Activated CD4-positive, alpha-beta T cell treated with anti-CD3 and anti-CD28 coated beads, Interleukin-2, amount 50 U/mL, for 1 hour (primary cell): ENCODE measurements at places on chromosomes 7 and 10.

GRCh38 chr7:157432957-157433576 lies 96.3 kb downstream of the DNAJB6 start:
- peak; percentile 67 for DNase-seq

DNA sequence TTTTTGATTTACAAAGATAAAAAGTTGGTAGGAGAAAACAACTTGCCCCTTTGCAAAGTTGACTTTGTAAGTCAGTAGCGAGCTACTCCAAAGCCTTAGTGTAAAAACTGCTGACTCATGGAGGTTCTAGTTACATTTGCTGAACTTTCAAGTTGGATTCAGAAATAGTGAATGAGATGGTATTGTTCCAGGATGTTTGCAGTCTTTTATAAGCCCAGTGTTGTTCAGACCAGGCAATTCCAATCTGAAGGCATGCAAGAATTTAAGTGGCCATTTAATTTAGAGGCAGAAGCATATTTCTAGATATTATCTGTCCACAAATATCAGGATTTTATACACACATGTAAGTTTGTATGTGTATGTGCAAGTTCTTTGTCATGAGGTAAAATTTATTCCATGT lies 21.6 kb downstream of the TES start:
- DNase-seq, result no peak

GRCh38 chr7:73342645-73343044 lies 14.7 kb downstream of the FKBP6 start:
- DNase-seq, result no peak

GRCh38 chr10:86024281-86025041 lies 342.1 kb downstream of the GRID1 start:
- DNase-seq, result no peak

DNA sequence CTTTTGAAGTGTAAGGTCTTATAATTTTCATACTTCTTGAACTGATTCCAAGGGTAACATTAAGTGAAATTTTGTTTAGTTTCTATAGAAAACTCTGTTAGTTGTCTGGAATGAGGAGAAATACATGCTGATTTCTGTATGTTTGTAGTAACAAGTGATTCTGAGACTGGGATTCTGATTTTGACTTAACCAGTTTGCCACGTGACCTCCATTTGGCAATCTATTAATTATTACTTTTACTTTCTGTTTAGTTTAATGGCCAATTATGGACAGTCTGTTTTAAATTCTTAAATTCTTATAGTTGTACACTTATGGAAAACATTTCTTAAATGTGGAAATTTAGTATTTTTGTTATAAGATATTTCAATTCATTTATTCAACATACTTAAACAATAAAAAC lies 163.1 kb downstream of the ADK start:
- DNase-seq, result no peak

DNA sequence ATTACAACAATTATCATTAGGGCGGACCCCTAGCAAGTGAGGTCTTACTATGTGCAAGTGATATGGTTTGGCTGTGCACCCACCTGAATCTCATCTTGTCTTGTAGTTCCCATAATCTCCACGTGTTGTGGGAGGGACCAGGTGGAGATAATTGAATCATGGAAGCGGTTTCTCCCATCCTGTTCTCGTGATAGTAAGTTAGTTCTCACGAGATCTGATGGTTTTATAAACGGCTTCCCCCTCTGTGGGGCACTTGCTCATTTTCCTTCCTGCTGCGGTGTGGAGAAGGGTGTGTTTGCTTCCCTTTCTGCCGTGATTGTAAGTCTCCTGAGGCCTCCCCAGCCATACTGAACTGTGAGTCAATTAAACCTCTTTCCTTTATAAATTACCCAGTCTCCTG lies 96.1 kb upstream of the CDK6 start:
- no peak for DNase-seq
